ENCODE measurements at places on chromosomes 3 and 15.
A peak's percentile ranks its signal among the peaks of the same experiment; 100 is the strongest.

GRCh38 chr3:100634493-100635272 lies 25.3 kb downstream of the ADGRG7 start:
- no peak for DNase-seq

DNA sequence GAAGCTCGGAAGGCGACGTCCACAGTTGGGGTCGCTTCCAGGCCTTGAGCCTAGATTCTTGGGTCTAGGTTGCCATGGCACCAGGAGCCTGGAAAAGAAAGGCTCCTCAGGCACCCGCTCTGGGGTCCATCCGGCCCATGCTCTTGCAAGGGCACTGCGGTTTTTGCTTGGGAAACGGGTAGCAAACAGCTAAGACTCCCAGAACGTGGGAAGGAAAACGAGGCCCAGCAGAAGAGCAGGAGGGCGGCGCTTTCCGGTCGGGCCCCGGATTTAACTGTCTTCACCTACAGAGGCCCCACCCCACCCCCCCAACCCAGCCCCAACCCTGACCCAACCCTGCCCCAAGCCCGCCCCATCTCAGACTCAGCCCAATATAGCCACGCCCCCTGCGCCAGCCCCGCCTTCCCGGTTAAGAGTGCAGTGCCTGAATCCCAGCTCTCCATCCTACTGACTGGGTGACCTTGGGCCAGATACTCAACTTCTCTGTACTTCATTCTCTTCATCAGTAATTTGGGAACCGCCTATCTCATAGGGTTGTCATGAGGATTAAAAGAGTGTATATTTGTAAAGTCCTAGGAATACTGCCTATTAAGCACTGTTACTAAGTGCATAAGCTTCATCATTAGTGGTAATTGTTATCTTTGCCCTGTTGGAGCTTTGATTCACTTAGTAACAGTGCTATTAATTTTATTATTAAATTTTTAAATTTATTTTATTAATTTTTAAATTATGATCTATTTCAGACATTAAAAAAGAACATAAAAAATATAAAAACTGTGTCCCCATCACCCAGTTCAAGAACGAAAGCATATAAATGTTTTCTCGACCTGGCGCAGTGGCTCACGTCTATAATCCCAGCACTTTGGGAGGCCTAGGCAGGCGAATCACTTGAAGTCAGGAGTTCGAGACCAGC lies 28.4 kb upstream of the SMAD6 start:
- no peak for DNase-seq

DNA sequence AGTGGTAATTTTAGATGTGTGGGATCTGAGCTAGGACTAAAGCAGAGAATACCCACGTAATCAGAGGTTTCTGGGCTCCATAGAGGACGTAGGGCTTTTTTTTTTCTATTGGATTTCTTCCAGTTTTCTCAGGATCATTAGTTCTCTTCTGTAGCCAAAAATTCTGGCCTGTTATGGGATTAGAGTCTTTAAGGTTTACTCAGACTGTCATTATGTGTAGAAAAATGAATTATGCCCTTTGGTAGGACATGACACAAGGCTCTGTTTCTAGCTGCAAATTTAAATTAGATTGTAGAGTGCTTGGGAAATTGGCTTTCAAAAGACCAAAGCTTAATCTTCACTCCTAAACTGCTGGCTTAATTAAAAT lies 1.9 kb downstream of the SETD5 start:
- no peak for DNase-seq

DNA sequence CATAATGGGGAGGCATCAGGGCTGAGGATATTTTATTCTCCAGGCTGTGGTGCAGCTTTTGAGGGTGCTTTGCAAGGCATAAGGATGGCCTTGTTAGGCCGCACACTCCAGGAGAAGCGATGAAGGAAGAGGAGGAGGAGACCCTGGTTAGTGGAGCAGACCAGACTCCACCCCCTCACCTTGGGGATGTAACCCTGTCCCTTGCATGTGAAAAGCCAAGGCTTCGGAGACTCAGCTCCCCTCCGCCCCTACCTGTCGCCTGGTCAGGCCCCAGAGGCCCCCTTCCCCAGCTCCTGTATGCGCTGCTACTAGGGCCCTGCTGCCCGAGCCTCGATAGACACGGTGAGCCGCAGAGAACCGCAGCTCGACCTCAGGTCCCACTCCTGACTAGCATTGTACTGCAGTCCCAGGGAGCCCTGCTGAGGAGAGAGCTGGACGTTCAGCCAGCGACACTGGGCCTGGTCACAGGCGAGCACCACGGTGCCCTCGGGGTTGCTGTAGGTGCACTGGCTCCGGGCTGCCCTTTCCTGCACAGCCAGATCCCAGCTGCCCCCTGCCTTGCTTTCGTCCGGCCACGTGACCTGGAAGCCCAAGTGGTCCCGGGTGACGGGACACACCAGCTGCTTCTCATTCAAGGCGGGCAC lies 10.2 kb downstream of the CPN2 start:
- no peak for DNase-seq

DNA sequence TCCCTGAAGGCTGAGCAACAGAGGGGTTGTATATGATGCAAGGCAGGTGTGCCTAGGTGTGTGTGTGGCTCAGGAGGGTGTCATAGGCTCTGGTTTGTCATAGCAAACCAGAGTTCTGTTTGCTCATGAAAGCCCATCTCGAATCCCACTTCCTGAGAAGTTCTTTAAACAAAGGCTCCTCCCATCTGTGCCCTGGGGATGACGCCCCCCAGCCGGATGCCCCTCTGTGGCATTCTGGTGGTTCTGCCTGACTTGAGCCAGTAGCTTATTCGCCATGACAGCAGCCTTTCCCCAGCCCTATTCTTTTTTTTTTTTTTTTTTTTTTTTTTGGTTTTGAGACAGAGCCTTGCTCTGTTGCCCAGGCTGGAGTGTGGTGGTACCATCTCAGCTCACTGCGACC lies 45.4 kb downstream of the PDIA5 start:
- no peak for DNase-seq

- no peak for DNase-seq
Observed at GRCh38 chr3:94985778-94986177, 922.9 kb downstream of the NSUN3 start.

DNA sequence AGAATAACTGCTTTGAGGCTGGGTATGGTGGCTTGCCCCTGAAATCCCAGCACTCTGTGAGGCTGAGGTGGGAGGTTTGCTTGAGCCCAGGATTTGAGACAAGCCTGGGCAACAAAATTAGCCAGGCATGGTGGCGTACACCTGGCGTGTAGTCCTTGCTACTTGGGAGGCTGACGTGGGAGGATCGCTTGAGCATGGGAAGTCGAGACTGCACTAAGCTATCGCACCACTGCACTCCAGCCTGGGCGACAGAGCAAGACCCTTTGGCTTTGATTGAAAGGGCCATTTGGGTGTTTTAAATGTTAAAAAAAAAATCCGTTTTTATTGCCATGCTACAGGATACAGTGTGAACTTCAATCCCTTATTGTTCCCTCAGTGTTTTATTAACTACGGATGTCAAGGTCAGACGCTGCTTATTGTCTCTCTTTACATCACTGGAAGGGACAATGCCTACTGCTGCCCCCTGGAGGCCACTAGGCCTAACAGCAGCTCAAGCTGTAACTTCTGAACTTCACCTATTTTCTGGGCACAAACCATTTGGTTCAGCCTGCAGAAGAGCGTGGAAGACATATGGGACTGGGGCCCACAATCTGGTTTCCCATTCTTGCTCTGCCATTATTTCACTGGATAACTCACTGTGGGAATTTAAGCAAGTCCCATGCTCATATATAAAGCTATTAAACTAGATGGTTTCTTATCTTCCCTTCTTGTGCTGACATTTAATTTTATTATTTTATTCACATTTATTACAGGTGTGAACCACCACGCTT lies 15.3 kb upstream of the IREB2 start:
- DNase-seq = peak; percentile 59

- DNase-seq = no peak
Observed at GRCh38 chr3:3998140-3998922, 199.1 kb downstream of the LRRN1 start.

Measured in activated naive CD4-positive, alpha-beta T cell treated with anti-CD3 and anti-CD28 coated beads, Interleukin-2, amount 50 U/mL, for 72 hours (primary cell).